Cerebellar nuclear complex (tissue), 1 donor: ENCODE measurements at places on chromosomes 5 and 9.

GRCh38 chr5:135232958-135233357 lies 166.1 kb downstream of the MACROH2A1 start:
- DNase-seq = no peak

DNA sequence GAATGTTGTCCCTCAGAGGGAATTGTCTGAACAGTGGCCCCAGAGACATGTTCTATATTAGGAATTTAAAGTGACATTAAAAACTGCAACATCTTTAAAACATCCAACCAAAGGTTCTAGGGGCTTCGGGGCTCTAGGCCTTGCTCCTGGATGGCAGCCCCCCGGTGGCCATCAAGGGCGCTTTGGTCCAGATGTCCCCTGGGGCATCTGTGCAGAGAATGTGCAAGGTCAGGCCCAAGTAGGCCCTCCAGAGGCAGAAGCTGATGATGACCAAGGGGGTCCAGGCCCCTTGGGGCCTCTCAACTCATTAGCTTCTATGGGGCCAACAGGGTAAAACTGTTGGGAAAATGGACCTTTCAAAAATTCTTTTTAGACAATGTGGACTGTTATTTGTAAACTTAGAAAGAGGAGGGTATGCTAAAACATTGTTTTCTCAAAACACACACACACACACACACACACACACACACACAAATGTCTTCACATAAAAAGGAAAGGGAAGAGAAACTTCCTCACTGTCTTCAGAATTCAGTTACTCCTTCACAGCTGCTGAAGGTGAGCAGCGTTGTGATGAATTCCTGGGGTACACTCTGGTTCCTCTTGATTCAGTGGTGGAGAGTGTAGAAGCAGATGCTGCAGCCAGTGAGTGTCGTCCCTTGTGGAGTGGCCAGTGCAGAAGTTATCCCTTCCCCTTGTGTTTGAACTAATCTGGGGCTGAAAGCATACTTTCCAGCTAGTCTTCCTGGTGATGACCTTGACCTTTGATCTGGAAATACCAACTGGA lies 125.2 kb downstream of the WDR41 start:
- DNase-seq = no peak

DNA sequence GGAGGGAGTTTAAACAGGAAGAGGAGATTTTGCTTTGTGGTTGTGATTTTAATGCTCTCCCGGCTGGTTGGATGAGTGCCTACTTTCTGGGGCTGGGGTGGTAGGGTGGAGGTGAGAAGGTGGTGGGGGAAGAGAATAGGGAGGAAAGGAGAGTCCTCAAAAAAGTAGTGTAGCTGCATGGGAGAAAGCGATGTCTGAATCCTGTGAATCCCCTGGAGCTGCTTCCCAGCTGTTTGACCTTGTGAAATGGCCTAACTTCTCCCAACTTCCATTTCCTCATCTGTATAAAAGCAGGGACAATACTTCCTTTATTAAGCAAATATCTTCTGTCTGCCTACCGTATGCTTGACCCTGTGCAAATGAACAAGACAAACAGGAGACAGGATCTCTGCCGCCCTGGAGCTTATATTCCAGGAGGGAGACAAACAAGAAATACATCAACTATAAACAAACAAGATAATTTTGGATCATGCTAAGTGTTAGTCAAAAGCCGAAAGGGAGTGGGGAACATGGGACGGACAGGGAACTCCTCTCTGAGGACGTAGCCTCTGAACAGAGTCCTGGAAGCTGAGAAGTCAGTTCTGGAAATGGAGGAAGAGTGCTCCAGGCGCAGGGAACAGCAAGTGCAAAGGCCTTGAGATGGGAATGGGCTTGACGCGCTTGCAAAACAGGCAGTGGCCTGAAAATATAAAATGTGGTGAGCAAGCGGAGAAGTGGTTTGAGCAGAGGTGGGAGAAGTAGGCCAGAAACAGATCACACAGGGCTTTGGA lies 103.5 kb downstream of the SPRY4 start:
- no peak for DNase-seq

DNA sequence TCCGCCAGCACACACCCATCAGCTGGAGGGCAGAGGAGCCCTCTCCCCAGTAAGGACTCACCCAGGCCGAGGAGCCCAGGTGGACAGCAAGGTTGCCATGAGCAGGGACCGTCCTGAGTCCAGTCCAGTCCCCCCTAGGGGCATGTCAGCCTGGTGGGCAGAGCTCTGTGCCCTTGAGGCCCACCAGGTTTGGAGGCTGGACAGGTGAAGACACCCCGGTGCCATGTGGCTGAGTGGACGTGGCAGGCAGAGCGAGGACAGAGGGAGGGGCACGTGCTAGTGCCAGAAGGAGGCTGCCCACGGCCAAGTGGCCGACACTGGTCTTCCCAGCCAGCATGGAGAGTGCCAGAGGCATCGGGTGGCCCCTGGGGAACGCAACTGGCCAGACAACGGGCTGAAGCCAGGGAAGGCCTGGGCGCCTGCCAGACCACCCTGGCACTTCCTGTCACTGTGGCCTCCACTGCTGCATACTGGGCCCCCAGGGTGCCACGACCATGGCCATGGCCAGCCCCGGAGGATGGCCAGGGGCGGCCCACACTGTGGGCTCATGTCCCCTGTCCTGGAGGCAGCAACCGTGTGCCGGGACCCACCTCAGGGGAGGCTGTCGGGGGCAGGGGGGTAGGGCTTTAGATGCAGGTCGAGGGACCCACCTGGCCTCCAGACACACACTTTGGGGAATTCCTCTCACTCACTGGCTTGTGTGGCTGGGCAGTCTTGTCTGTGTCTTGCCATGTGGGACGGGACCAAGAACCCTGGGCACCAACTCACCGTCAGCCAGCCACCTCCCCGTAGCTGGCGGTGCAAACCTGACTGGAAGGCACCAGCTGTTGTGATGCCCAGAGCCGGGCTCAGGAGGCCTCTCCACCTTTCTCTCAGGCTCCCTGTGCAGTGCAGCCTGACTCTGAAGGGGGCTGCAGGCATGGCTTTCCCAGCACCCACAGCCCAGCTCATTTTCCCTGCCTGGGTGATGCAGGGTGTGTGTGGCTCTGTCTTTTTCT lies 42.3 kb upstream of the LPCAT1 start:
- DNase-seq = no peak

DNA sequence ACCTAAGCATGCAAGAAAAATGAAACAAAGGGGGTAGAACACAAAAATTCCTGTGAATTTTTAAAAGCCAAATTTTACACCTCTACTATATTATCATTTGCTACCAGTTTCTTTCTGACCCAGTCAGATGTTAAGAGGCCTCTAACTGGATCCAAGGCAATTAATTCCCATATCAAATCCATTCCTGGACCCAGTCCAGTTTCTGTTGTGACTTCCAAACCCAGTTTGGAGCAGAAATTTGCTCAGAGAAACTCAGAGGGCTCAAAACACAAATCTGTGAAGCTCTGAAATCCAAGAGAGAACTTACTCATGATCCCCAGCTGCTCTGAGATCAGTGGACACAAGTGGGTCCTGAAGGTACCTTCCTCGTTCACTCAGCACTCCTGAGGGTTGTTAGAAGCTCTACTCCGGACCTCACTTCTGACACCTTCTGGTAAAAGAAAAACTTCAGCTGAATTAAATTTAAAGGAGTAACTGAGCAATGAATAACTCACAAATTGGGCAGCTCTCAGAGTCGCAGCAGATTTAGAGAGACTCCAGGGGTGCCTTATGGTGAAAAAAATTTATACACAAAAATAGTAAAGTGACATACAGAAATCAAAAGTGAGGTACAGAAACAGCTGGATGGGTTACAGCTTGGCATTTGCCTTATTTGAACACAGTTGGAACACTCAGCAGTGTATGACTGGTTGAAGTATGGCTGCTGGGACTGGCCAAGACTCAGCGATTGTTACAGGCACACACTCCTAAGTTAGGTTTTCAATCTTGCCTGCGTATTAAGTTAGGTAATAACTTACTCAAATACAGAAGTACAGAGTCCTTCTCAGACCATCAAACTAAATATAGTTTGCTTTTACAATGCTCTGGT lies 32.4 kb downstream of the INSL4 start:
- DNase-seq = no peak

DNA sequence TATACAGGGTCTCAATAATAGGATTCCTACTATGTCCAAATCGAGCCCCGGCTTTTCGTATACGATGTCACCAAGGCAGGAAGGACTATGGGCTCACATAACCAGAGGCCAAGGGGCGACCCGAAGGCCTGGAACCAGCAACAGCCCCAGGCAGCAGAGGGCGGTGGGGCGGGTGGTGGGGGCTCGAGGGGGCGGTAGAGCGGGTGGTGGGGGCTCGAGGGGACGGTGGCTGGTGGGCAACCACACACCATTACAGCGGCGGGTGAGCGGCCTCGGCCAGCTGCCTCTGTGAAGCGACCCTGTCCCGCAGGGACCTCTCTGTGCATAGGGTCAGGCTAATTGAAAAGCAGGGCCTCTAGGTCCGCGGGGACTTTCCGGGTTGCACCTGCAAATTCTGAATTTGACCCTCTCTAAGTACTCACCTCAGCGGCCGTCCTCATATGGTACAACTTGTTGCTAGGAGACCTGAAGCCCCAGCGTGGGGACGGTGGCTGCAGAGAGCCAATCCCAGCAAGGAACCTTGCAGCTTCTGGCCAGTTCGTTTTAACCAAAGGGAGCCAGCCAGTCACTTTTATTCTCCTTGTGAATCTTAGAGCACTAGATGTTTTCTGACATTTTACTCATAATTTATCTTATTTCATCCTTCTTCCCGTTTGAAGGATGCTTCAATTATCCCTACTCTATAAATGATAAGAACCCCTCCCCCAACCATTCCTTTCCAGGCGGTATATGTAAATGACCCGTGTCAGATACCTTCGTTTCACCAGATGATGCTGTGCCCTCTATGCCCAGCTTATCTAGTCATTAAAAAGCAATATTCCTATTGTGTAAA lies at the start of gene NME5:
NME5 (minus strand) TSS at position 480 of the 832 bp plus-strand sequence. CDS start 648 bp downstream, outside the sequence.
- DNase-seq = peak; percentile 80

GRCh38 chr5:169166078-169166477 lies 134.9 kb downstream of the SLIT3 start:
- no peak for DNase-seq

- no peak for DNase-seq
These were observed 693.6 kb downstream of the PRELID2 start for GRCh38 chr5:145141534-145141933.

GRCh38 chr5:131649161-131649560 lies 14.1 kb upstream of the RAPGEF6 start:
- no peak for DNase-seq

DNA sequence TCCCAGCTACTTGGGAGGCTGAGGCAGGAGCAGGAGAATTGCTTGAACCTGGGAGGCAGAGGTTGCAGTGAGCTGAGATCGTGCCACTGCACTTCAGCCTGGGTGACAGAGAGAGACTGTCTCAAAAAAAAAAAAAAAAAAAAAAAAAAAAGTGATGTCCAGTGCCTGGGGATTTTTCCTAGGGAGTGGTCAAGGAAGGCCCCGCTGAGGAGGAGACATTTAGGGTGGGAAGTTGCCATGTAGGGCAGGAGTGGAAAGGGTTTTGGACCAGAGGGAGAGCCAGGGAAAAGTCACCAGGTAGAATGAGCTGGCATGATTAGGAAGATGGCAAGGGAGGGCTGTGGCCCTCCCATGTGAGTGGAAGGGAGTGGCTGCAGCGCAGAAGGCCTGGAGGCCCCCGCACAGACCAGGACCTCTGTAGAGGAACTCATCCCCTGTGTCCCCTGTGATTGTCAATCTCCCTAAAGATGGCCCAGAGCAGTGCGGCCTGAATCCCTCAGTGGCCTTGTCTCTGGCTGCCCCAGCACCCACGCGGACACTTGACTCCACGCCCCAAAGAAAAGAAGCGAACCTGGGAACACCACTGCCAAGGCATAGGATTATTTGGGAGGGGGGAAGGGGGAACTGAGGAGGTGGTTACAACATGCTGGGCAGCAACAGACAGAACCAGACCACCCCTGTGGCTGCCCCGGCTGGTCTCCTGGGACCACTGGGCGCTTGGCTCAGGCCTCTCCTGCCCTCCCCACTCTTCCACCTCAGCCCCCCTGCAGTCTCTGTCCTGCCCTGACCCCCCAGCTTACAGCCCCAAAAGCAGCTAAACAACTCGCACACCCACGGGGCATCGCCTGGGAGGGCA lies 2.6 kb upstream of the SQSTM1 start:
- no peak for DNase-seq

DNA sequence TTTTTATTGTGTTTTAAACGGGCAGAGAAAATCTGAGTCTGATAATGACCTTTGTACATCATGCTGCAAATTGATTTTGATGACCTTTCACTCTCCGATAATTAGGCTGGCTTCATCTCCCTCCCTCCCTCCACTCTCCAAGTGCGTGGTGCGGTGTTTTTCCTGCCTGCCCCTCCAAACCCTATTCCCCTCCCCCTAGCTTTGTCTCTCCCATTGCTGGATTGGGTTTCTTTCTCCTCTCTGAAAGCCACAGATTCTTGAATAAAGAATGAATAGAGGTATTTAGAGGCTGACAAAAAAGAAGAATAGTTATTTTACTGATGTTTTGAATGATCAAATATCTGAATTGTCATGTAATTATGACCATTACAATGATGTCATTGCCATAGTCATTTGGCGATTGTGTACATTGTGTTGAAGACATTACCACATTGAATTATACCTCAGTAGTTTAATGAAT lies 571.1 kb upstream of the ZNF608 start:
- no peak for DNase-seq

DNA sequence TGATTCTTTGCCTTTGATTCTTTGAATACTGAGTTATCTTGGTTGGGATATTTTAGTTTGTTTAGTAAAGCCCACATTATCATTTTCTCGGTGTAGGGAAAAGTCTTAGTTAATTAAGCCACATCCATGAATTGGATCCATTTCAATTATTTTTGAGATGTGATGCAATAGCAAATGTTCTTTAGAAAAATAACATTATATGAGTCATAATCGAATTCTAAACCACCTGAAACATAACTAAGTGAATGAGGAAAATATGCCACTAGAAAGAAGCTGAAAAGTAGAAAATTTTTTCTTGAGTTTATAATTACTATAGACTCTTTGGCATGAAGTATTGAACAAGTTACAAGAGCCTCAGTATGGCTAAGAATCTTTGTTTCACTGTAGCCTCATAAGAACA lies 17.5 kb upstream of the CCDC192 start:
- no peak for DNase-seq

DNA sequence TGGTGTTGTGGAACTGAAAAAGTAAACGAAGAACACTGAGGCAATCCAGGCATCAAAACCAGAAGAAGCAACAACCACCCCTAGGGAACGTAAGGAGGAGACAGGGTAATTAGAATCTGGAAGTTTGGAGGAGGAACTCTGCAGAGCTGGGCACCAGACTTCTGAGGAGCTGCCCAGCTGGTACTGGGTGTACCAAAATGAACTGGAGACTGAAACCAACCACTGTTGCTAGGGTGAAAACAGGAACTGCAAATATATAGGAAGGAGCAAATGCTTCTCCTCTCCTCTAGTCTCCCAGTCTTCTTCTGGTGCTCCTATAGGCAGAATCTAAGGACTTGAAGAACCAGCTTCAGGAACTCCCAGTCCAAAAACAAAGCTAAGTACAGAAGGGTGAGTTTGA lies 189.8 kb downstream of the ELAVL2 start:
- no peak for DNase-seq

- no peak for DNase-seq
These were observed 677.9 kb downstream of the DTWD2 start for GRCh38 chr5:118310401-118310800.

- DNase-seq = no peak
These were observed 106.0 kb upstream of the MYO10 start for GRCh38 chr5:17042041-17042440.

- no peak for DNase-seq
These were observed 4.6 kb upstream of the DND1 start for GRCh38 chr5:140677947-140678346.

GRCh38 chr9:98317134-98317857 lies 61.8 kb upstream of the TBC1D2 start:
- DNase-seq = peak; percentile 81
